Fibroblast of skin of right biceps (primary cell): ENCODE measurements at places on chromosomes 4 and X.

- no peak for DNase-seq
These were observed 25.5 kb upstream of the GPAT3 start for GRCh38 chr4:83510442-83510841.

GRCh38 chr4:142413485-142413884 is 432.6 kb downstream of the INPP4B start:
- DNase-seq, result no peak

GRCh38 chrX:122666601-122667000 is 517.5 kb upstream of the GRIA3 start:
- peak; percentile 57 for DNase-seq

GRCh38 chr4:138451276-138451663 is 209.1 kb upstream of the SLC7A11 start:
- no peak for DNase-seq

- no peak for DNase-seq
These were observed 765.3 kb upstream of the SLIT2 start for GRCh38 chr4:19486400-19486799.

GRCh38 chrX:102985192-102985591 is 48.1 kb downstream of the RAB40AL start:
- no peak for DNase-seq

DNA sequence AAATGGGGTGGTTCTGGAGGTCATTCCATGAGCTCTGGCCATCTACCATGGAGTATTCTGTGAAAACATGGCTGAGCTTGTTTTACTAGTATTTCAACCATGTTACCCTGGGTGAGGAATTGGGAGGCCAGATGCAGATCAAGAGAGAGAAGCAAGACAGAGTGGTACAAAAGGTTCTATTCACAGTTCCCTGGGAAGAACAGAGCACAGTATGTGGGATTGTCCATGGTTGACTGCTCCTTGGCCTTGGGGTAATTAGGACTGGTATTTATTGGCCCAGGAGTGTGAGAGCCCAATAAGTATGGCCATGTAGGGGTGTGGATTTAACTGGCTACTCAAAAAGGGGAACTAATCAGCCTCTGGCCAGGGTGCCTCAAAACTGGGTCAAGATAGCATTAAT is 239.7 kb upstream of the GATB start:
- DNase-seq, result no peak

DNA sequence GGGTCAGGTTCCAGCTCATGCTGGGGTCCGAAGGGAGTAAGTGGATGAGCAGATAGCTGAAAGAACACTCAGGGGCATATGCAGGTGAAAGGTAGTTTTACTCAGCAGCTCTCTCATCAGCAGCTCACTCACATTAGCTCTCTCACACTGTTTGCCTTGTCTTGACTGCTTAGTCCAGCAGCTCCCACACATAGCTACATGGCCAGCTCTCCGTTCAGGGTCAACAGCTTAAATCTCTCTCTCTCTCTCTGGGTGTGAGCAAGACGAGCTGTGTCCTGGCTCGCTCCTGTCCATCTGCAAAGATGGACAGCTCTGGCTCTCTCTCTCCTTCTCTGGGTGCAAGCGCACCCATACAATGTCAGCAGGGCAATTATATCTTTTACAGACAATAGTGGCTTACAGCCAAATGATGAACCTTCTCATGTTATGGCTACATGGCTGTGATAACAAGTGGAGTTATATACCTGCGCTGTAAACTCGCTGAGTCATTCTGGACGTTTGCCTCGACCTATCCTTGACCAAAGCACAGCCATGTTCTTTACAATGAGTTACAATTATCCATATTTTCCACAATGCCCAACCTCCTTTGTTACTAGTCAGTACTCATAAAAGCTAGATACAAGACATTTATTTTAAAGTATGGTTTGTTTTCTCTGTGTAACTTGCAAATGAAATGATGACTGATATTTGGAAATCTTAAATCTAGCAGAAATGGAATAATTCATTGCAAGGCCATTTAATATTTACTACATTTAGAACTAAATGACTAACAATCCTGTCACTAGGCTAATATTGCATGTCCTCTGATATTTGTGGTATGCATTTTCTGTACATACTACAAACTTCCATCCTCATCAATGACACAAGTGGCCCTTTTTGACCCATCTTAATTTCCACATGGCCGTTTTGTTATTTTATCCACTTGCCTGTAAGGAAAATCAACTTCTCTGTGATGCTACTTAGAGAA is 9.3 kb downstream of the PAPSS1 start:
- no peak for DNase-seq

DNA sequence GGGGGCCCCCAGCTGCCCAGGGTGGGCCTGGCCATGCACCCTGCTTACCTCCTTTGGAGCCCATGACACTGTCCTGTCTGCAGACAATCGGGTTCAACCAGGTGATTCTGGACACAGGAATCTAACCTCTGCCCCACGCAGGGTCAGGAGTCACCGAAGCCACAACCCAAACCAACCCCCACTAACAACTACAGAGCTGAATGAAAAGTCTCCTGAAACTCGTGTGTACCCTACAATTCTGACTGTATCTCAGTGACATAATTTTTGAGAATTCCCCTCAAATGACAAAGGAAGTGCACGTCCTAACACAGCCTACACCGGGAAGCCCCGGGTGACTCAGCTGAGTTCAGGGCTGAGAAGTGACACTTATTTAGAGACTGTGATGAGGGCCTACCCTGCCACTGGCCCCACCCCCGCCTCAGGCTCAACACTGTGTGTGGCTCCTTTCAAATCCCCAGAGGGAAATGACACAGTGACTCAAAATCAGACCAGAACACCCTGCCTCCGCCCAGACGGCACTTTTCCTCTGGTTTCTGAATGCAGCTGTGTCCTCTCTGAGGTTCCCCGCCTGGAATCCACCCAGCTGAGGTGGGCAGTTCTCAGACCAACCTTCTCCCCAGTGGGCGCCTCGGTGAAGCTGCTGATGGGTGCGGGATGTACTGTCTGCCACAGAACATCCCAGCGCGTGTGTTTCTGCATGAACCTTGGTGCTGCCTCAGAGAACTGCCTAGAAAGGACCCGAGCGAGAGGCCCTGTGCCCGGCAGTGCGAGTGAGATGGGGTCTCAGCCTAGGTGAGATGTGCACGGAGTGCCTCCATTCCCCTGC is 9.9 kb downstream of the TNIP2 start:
- peak; percentile 72 for DNase-seq

DNA sequence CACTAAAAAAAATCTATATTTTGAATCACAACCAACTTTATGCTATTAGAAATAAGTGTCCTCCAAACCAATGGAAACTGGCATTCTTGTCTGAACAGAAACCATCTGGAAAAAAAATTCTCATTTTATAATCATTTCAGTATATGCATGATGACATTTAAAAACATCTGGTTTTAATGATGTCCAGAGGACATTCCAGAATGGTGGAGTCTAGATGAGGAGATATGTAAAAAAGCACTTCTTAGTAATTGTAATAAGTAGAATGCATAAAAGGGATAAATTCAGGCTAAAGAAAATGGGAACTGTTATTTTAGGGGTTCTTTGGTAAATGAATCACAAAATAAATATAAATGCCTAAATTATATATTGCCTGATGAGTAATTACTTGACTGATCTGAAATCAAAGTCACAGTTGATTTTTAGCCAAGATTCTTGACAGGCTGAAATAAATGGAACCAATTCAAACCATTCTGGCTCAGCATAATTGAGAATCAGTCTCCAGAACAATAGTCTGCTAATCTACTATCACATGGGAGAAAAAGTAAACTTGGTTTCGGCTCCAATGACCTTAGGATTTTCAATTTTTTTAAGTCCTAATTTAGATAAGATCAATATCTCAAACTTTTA is 636.6 kb downstream of the FAT4 start:
- peak; percentile 84 for DNase-seq

GRCh38 chr4:95027905-95028618 is 270.3 kb downstream of the BMPR1B start:
- no peak for DNase-seq

GRCh38 chr4:111814961-111815360 is 330.3 kb upstream of the FAM241A start:
- DNase-seq, result no peak

DNA sequence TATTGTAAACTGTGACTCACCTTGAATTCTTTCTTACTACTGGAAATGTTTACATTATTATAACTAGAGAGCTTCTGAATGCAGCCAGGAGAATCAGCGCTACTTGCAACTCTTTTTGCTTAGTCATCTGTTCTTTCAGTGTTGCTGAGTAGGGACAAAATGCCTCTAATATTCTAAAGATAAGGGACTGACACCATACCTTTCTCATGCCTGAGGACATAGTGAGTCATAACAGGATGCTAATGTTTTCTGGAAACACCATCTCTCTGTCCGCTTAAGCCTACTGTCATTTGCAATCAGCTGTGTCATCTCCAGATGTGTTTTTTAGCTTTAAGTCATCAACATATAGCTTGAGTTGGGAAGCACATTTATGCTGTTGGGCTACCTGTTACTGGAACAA is 108.3 kb downstream of the QRFPR start:
- DNase-seq, result peak; percentile 78

DNA sequence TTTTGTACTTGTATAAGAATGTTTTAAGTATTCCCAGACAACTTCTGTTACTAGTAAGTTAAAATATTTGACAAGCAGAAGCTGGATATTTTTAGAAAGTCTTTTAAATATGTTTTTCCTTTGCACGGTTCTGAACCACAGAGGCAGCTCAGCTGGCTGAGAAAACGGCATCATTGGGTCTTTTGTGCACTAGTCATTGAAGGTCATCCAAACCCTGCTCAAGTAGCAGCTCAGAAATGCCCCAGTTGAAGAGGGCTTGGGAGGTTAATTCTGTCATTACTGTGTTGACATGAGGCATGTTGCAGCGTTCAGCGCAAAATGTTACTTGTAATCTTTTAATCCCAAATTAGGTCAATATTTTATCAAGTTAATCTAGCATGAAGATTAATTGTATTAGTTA is 383.7 kb upstream of the FAM241A start:
- DNase-seq, result peak; percentile 74

DNA sequence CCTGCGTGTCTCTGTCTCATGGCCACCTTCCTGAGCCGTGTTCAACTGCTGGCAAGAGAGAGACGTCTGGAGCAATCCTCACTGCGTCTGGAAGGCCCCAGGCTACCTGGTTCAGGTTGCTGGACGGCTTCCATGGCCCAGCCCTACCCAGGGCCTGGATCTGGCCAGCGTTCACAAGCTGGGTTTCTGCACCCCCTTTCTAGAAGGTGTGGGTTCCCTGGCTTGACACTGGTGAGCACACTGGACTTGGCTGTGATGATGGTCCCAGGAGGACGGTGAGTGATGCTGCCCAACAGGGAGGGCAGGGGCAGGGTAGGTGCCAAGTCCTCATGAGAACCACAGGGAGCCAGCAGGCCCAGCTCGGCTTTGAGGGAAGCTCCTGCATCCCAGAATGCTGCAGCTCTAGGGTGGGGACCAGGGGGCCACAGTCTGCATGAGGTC is 63.4 kb downstream of the HTRA3 start:
- no peak for DNase-seq

GRCh38 chr4:71334465-71334882 is 4.3 kb upstream of the SLC4A4 start:
- peak; percentile 77 for DNase-seq

GRCh38 chr4:98659106-98659592 is 738 bp upstream of the TSPAN5 start:
- DNase-seq, result peak; percentile 58

DNA sequence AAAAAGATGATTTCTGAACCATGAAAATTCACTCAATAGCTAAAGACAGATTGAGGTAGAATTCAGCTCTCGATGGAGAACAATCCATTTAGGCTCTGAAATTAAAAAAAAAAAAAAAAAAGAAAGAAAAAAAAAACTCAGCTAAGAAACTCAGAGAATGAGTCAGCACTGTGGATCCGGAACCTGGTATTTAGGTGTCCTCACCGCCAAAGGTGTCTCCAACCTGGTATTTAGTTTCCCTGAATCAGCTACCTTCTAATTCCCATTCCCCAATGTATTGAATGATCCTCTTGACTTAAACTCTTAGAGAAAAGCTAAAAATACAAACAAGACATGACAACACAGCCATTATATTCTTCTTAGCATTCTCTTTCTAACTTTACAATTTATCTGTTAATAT is 150.3 kb upstream of the RASGEF1B start:
- DNase-seq, result no peak

- peak; percentile 23 for DNase-seq
These were observed 51.4 kb upstream of the LSM6 start for GRCh38 chr4:146124023-146124680.

- peak; percentile 88 for DNase-seq
These were observed 46.8 kb downstream of the EPHA5 start for GRCh38 chr4:65623506-65623905.

DNA sequence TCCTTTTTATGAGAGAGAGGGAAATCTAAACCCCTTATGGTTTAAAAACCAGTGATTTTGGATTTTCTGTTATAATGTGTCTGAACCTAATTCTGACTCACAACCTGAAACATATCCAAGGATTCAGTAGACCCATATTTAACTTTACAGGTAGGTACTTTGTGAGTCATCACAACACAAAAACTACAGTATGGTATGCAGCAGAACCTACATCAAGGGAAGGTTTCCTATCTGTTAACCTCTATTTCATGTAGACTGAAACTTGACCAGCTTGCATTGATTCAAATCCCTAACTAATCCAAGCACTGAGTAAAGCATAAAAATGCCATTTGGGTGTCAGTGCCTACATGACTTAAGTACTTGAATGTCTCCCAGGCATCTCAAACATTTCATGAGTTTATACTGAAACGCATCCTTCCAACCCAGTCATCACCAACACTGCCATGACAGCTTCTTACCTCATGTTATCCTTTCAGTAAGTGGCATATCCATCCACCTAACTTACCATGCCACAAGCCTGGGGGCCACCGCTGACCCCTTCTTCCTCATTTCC is 4.3 kb upstream of the ARHGAP10 start:
- peak; percentile 22 for DNase-seq

DNA sequence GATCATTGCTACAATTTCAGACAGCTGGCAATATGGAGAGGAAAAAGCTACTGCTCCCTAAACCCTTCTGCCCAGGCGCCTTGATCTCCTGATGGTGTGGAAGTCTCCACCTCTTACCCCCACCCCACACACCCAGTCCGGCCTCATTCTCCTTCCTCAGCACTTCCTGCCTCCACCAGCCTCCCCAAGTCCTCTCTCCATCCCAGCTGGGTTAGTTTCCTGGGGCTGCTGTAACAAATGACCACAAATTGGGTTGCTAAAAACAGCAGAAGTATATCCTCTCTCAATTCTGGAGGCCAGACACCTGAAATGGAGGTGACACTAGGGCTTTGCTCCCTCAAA is 1.1 kb upstream of the CCNQ start:
- DNase-seq, result no peak

GRCh38 chr4:112031712-112032328 is 113.4 kb upstream of the FAM241A start:
- DNase-seq, result peak; percentile 68

- no peak for DNase-seq
These were observed 41.4 kb upstream of the CHRDL1 start for GRCh38 chrX:110836982-110837381.

- peak; percentile 94 for DNase-seq
These were observed 325.6 kb downstream of the CAMK2D start for GRCh38 chr4:113435893-113436292.

DNA sequence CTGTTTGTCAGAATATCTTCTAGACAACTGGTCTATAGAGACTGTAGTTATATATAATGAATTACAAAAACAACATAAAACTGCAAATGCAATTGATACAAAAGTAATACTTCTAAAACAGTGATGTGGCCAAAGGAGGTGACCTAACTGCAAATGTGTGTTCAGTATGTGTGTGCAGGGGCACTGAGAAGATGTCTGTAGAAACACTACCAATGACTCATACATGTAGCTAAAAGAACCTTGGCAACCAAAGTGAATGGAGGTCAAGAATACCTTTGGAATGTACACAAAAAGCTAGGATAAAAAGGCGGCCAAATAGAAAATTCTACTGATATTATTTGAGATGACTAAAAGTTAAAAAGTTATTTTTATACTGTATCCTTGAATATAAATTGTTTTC is 261.8 kb downstream of the CAMK2D start:
- peak; percentile 82 for DNase-seq
